Activated CD4-positive, CD25-positive, alpha-beta regulatory T cell (primary cell): ENCODE measurements at places on chromosomes 5 and 9.

DNA sequence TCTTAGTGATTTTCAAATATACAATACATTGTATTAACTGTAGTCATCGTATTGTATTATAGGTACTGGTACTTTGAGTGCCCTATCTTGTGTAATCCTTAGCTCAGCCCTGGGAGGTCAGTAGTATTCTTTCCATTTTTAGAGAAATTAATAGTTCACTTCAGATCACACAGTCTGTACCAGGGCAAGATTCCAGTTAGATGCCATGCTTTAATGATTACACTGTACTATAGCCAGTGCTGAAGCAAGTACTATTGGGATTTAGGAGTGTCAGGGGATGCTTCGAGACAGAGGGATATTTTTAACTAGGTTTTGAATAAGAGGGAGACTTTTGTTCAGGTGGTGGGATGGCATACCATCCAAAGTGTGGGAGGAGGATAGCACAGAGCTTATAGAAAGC, 41.0 kb upstream of the SLC27A6 start:
- no peak for DNase-seq

DNA sequence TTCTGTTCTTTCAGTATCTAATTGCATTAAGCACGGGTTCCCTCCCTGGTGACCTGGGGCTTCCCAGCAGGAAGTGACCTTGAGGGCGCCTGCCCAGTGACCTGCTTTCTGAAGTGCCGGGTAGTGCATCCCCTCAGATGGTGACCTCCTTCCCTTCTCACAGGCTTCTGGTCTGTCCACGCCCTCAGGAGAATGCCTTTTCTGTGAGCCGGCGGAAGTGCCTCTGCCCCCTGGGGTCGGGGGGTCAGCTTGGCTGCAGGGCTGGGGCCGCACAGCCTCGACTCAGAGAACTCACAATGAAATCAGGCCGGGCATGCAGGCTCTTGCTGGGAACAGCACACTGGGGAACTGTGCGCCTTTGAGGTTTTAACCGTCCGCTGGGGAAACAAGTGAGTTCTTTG, 124.5 kb upstream of the PHYKPL start:
- no peak for DNase-seq

GRCh38 chr5:148202531-148203203, at the start of gene SPINK6:
Gene SPINK6 (plus strand): TSS chr5:148203042. CDS start chr5:148203097, 55 bp downstream.
- no peak for DNase-seq

DNA sequence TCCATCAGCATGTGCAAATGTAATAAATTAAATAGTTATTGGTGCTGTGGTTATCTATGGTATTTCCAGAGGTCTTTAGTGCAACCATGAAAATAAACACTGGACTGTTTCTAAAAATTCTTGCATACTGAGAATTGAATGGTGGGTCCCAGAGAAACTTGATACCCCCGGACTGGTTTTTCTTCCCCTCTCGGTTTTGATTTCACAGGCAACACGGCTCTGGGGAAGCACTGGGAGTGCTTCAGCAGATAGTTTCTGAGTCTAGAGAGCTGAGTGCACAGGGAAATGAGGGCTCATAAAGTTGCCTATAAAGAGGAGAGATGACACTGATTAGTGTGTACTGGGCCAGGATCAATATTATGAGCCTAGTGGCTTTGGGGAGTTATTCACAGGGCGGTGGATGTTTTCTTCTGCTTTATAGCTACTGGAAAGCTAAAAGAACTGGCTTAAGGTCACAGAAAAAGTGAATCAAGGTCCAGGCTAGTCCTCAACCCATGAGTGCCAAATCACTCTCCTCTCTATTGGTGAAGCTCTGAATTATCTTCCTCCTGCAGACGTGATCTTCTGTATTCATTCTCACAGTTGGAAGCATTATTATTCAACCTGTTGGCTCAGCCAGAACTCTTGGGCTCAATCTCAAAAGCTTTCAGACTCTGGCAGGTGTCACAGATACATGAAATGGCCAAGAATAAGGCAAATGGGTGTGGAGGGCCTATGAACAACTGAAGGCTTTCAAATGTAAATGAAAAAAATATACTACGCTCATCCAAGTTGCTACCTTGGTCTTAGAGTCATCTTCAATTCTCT, 170.2 kb upstream of the HMHB1 start:
- DNase-seq, result no peak

GRCh38 chr9:8660383-8660782, 860.8 kb upstream of the DMAC1 start:
- DNase-seq, result no peak

DNA sequence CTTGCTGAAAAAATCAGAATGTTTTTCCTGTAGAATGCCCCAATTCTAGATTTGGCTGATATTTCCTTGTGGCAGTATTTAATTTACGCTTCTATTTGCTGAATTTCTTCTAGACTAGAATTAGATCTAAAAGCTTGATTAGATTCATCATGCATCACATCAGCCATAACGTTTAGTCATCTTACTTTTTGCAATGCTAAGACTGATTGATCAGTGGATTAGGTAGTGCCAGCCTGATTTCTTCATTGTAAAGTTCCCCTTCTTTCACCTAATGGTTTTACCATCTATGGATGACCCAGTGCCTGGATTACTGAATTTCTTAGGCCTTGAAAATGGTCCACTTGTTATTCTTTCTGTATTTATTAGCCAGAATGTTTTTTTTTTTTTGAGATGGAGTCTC, 83.9 kb downstream of the PBX3 start:
- DNase-seq, result no peak

DNA sequence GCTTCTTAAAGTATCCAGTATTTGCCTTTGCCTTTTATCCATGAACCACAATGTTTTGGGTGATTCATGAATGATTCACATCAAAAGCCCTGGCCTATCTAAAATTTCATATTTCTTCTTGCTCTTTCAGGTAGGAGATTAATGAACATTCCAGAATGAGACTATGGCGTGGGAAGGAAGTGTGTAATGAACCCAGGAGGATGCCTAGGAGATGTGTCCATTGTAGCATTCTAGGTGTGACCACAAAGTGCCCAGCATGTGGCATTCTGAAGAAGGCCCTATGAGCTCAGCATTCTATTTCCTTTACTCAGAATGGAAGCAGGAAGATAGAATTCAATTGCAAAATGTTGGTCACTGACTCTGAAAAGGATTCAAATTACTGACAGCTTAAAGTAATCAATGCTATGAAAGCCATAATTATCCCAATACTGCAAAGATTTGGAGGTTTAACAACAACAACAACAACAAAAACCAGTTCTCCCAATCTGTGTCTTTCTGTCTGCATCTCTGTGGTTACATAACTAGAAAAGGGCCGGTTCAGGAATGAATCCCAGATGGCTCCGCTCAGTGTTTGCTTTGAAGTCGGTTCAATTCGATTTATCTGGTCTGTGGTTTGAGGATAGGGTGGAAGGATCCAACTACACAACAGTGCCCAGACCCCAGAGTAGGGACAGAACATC, 126.7 kb downstream of the FOXD1 start:
- no peak for DNase-seq

- DNase-seq, result no peak
Observed at GRCh38 chr9:134455537-134455933, 129.3 kb downstream of the RXRA start.

GRCh38 chr5:131536211-131536826, 98.7 kb downstream of the RAPGEF6 start:
- DNase-seq, result no peak

DNA sequence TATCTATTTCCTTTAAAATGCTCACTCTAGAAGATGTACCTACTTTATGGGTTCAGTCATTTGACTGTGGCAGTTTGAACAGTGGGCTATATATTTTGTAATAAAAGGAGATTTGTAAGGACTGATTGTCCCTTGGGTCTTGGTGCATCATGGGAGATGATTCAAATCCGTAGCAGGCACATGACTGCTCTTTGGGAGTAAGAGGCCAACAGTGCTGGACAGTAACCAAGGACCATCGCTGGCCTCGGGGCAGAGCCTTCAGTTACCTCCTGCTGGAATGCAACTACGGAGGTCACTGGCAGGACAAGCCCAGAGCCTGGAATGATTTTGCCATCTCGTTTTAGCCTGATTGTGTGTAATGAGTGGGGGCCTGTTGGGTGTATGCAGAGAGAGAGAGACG, 7.0 kb upstream of the MAMDC2 start:
- no peak for DNase-seq

- DNase-seq, result no peak
Observed at GRCh38 chr9:104907278-104907951, 20.5 kb downstream of the ABCA1 start.

- no peak for DNase-seq
Observed at GRCh38 chr9:121289026-121289771, 21.2 kb downstream of the GSN start.
